Right kidney (tissue), 9 donors: ENCODE measurements at places on chromosomes 7 and 10.
A peak's percentile ranks its signal among the peaks of the same experiment; 100 is the strongest.

GRCh38 chr7:63925626-63926460, 72.8 kb upstream of the ZNF722 start:
- DNase-seq = no peak

- no peak for DNase-seq
Observed at GRCh38 chr10:129604333-129605032, 137.4 kb downstream of the MGMT start.

DNA sequence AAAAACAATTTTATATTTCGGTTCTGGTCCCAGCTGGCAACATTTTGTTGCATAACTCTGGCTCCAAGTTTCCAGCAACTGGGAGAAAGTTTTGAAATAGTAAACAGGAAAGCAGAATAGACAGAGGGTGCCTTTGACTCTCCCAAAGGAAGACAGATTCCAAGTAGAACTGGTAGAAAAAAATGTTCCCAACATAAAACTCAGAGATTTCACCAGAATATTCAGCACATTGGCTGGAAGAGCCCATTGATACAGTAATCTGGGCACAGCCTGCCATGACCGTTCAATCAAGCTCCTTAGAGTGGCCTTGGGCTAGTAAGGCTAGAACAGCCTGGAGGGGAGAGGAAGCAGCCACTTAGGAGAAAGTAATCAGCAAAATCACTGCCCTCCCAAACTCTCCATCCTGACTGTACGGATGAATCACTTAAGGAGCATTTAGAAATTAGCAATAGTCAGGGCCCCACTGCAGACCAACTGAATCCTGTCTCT, 120.4 kb downstream of the CUBN start:
- no peak for DNase-seq

GRCh38 chr10:130242513-130242912, 106.3 kb downstream of the GLRX3 start:
- peak; percentile 11 for DNase-seq

DNA sequence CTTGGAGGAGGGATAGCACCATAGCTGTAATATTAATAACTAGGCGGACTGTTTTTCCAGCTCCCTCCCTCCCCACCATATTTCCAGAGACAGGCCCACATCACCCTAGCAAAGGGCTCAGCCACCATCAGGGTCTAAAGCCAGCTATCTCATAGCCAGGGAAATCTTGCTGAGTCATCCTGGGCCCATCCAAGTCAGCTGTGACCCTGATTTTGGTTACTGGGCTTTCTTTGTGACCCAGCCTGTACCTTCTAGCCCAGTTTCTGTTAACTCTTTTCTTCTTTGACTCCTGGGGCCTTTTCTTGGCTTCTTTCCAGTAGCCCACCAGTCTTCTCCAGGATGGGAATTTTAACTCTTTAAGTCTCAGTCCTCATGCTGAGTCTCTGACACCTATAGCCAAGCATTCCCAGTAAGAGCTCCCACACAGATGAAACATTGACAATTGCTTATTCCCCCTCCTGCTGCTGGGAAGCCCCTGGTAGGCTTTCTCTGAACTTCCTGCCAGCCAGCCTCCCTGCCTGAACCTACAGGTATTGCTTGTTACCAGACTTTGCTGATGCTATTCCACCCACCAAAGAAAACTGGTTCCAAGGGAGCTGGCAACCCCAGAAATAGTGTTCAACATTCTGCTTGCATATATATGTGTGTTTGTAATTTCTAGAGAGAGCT, 34.8 kb upstream of the ADO start:
- DNase-seq = no peak

GRCh38 chr10:128314686-128315085, 188.5 kb upstream of the MKI67 start:
- no peak for DNase-seq

DNA sequence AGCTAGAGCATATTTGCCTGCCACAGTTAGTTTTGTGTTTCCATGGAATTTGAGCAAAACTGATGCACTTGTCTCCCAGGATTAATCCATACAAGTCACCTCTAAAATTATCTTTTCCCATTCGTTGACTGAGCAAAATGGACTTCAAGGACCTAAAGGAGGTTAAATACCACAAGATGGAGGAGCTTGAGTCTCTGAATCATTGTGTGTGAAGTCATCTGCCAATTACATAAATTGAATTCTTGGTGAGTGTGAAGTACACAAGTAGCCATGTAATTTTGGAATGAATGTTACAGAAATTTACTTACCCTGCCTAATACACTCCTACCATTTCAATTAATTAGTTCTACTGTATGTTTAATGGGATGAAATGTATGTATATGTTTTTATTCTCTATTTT, 501.7 kb upstream of the POT1 start:
- no peak for DNase-seq

- DNase-seq = no peak
Observed at GRCh38 chr7:70131817-70132216, 533.5 kb downstream of the AUTS2 start.

GRCh38 chr7:818031-818699, 14.1 kb upstream of the SUN1 start:
- no peak for DNase-seq

- no peak for DNase-seq
Observed at GRCh38 chr10:6142644-6143043, 53.8 kb downstream of the RBM17 start.

DNA sequence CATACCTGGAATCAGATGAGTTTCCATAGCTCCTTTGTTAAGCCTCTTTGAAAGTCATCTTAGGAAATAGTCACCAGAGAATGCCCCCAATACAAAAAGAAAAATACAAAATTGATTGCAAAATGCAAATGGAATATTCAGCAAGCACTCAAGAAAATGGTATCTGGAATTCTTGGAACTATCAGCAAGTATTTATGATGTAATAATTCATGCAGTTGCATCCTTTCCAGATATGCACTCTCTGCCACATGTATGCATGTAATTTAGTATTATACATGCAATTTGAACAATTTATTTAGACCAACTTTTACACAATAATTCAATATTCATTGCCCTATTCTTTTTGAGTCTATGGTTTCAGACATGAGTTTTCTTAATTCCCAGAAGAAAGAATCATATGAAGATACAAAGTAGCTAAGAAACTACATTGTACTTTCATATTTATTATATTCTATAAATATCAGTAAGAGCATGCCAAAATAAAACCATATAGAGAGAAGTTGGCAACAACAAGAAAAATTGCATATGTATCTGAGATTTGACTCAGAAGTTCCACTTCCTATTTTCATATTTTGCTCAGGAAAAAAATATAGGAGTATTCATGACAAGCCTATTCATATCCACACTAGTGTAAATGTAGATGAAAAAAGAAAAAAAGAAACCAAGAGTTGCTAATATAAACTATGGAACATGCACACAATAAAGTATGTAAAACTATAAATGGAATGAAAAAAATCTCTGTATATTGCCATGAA, 338.5 kb downstream of the SEMA3D start:
- no peak for DNase-seq

DNA sequence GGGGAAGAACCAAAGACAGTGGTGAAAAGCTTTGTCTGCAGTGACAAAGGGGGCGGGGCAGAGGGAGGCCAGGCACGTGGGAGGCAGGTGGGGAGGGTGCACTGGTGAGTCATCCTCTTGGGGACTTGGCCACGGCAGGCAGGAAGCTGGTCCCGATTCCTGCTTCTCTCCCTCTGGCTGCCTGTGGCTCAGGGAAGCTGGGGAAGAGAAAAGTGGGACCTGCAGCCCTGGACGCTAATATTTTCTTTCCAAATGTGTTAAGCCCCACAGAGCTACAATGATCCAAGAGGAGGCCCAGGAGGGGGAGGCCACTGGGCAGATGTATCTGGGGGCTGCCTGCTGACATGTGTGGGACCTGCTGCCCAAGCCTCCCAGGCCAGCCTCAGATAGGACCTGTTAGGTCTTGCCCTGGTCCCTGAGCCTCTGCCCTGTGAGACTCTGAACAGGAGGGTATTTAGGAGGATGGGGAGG, 231.8 kb downstream of the KCNMA1 start:
- no peak for DNase-seq

DNA sequence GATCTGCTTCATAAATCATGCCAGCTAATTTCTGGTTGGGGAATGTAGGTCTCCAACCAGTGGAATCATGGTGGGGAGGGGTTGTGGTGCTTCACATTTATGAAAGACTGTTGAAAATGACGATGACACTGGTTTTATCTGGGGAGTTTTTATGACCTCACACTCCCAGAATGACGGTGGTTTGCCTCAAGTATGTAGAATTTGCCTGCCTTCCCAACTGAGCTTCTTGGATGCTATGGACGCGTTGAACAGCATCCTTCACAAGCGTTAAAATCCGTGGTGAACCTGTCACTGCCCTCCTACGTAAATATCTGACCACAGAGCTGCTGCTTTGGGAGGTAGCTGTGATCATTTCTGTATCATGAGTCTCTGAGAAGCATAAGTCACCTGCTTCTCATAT, 3.3 kb downstream of the INSYN2A start:
- DNase-seq = no peak

GRCh38 chr7:835485-836401, 3.5 kb downstream of the SUN1 start:
- no peak for DNase-seq

- DNase-seq = no peak
Observed at GRCh38 chr10:32995751-32996150, 37.7 kb upstream of the ITGB1 start.

DNA sequence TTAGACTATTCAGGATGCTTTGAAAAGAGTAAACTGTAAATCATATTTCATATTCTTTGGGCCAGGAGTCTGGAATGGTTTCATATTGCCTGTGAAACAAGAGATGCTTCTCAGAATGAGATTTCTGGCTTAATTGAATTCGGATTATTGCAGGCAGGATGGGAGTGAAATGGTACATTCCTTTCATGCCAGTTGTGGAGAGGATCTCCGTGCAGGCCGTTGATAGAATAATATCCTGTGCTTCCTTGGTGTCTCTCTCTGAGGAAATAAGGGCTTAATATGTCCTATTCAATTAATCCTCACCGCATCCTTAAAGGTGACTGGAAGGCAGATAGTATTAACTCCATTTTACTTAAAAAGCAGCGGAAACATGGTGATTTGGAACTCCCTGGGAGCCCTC, 56.6 kb downstream of the CUX1 start:
- no peak for DNase-seq

DNA sequence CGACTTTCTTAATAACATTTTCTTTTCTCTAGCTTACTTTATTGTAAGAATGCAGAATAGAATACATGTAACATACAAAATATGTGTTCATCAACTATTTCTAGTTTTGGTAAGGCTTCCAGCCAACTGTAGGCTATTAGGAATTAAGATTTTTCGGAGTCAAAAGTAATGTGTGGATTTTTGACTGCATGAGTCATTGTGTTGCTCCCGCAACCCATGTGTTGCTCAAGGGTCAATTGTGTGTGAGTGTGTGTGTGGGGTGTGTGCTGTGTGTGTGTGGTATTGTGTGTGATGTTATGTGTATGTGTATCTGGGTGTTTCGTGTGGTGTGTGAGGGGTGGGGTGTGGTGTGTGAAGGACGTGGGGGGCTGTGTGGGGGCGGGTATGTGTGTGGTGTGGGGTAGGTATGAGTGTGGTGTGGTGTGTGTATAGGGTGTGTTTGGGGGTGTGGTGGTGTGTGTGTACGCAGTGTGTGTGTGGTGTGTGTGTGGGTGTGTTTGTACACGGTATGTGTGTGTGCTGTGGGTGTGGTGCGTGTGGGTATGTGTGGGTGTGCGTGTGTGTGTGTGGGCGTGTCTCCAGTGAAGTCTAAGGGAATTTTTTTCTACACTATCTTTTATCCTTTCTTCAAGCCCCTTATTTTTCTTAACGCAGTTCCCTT, 60.5 kb downstream of the RSU1 start:
- DNase-seq = no peak

DNA sequence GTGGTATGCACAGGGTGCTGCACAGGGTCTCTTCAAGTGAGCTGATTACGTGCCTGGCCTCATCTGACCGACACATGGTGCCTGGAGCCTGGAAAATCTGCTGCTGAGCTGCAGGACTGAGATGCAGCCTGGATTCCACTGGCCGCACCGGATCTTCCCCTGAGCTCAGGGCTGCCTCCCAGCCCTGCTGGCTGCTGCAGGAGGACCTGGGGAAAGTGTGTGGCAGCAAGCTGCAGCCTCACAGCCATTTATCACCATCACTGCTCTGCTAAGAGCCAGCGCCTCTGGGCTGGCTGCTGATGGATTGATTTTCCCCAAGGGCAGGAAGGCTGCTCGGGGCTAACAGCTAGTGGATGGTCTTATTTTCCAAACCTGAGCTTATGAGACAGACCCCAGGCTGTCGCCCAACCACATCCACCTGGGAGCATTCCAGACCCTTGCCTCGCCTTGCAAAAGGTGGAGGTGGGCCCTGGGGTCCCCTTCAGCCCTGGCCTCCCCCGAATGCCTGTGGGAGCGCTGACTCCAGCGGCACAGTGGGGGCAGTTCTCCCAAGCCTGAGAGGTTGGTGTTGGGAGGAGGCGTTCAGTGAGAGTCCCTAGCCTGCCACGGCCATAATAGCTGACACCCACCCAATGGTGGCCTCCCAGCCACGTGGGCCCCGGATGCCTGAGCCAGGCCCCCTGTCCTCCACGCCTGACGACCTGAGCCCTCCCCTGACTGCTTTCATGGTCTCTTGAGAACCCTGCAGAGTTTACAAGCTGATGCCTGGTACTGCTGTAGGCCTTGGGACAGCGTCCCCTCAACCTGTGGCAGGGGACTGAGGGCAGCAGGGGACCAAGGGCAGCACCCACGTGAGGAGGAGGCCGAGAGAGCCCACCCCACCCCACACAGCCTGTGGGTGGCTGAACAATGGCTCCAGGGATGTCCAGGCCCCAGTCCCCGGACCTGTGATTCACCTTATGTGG, 38.2 kb downstream of the STK32C start:
- no peak for DNase-seq

DNA sequence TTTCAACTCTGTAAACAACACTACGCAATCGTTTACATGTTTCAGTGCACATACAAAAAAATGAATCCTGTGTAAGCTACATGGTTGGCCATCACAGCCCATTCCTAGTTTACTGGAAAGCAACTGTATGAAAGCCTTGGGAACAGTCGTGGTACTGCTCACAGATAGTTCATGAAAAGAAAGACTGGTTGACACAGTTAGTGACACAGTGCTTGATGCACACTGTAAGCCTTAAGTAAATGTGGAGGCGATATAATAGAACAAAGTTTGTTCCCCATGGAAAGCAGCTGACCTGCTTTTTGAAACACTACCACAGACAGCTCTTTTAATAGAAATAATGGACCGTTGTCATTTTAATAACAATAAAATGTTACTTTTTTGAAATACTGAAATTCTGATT, 5.1 kb downstream of the CACNA2D1 start:
- DNase-seq = no peak

DNA sequence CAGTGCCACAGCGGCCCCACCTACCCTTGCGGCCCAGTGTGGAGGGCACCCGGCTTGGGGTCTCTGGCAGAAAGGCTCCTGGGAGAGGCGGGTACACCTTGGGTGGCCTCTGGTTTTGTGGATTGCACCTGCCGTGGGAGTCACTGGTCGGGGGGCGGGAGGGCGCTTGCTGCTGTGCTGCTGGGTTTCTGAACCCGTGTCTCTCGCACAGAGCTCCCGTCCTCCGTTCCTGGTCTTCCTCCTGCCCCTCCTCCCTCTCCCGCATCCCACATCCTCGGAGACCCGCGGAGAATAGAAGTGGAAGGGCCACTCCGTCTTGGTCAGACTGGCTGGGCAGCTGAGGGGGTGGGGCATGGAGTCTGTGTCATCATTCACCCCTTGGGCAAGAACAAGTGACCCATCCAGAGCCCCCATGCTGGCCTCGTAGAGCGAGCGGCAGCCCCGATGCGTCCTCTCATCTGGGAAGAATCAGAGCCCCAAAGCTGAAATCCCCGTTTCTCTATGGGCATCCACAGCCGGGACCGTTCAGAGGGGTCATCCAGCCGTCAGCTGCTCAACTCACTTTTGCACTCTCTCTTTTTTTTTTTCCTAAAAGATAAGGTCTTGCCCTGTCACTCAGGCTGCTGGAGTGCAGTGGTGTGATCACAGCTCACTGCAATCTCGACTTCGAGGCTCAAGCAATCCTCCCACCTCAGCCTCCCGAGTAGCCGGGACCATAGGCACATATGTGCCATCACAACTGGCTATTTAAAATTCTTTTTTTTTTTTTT, 4.0 kb downstream of the MAFK start:
- no peak for DNase-seq
